Smooth muscle cell of bladder (primary cell): ENCODE measurements at places on chromosomes 7 and 10. TPM values are rescaled to one million over a fixed set of nuclear protein-coding genes. Genes with fewer than 3 reads are reported as not detected.

Gene PLEKHS1
- total RNA-seq, result 0.09 TPM in 1 of 2 replicates, not detected in the other

Gene TAC1
- not detected in 2 replicates for total RNA-seq

Gene ICA1
- total RNA-seq, result under 0.01 TPM in 2 replicates

Gene SGMS1
- 53.8 and 55.6 TPM in 2 replicates for total RNA-seq

Gene NKX1-2
- not detected in 2 replicates for total RNA-seq

Gene AOC1
- total RNA-seq, result 0.14 TPM in 1 of 2 replicates, not detected in the other

Gene PDK4
- total RNA-seq, result 13.1 and 16.2 TPM in 2 replicates

Gene SPDYE1
- not detected in 2 replicates for total RNA-seq

Gene CCDC3
- 0.18 and 1.3 TPM in 2 replicates for total RNA-seq

Gene CCL24
- total RNA-seq, result 0.28 TPM in 1 of 2 replicates, not detected in the other

Gene INMT
- total RNA-seq, result 13.4 and 21.8 TPM in 2 replicates

Gene TEX36
- total RNA-seq, result not detected in 2 replicates

Gene MACC1
- total RNA-seq, result 0.92 and 1.4 TPM in 2 replicates

Gene ZCWPW1
- 1.6 and 2.8 TPM in 2 replicates for total RNA-seq

Gene DCLRE1A
- total RNA-seq, result 3.5 and 4.8 TPM in 2 replicates

Gene BMPER
- total RNA-seq, result 28.0 and 32.6 TPM in 2 replicates

Gene SPDYE2B
- total RNA-seq, result not detected in 2 replicates

Gene ZSCAN21
- 6.5 and 12.2 TPM in 2 replicates for total RNA-seq

Gene NKX2-3
- not detected in 2 replicates for total RNA-seq

Gene SP8
- not detected in 2 replicates for total RNA-seq

Gene PRR15
- 0.28 and 0.83 TPM in 2 replicates for total RNA-seq

Gene PPP1R9A
- total RNA-seq, result 0.14 and 0.18 TPM in 2 replicates

Gene CCDC146
- total RNA-seq, result 1.6 and 3.1 TPM in 2 replicates

Gene ZNF783
- 9.1 and 12.5 TPM in 2 replicates for total RNA-seq

Gene NCF1
- total RNA-seq, result under 0.01 and 0.09 TPM in 2 replicates

Gene ADCYAP1R1
- under 0.01 TPM in 1 of 2 replicates, not detected in the other for total RNA-seq

Gene CCL26
- 4.8 and 6.2 TPM in 2 replicates for total RNA-seq

Gene HTR7
- 0.92 and 2.4 TPM in 2 replicates for total RNA-seq

Gene ASAH2
- 0.74 and 1.00 TPM in 2 replicates for total RNA-seq

Gene TRIM50
- not detected in 2 replicates for total RNA-seq

Gene NDUFB8
- total RNA-seq, result 213 and 262 TPM in 2 replicates

Gene CDH23
- total RNA-seq, result 0.14 and 0.18 TPM in 2 replicates

Gene FUOM
- 6.7 and 15.5 TPM in 2 replicates for total RNA-seq

Gene CALML3
- under 0.01 TPM in 1 of 2 replicates, not detected in the other for total RNA-seq

Gene CC2D2B
- 0.14 and 0.18 TPM in 2 replicates for total RNA-seq

Gene CPA4
- total RNA-seq, result 25.9 and 83.2 TPM in 2 replicates

Gene ENTPD7
- total RNA-seq, result 30.4 and 44.7 TPM in 2 replicates

Gene AGR2
- not detected in 2 replicates for total RNA-seq

Gene TUBB8
- total RNA-seq, result under 0.01 TPM in 1 of 2 replicates, not detected in the other

Gene CDC14C
- total RNA-seq, result not detected in 2 replicates

Gene PCLO
- under 0.01 TPM in 2 replicates for total RNA-seq

Gene RABGEF1
- total RNA-seq, result 32.9 and 39.4 TPM in 2 replicates

Gene ZMYND11
- 49.1 and 61.0 TPM in 2 replicates for total RNA-seq

Gene SH2D4B
- total RNA-seq, result not detected in 2 replicates

Gene PITX3
- 0.14 and 0.18 TPM in 2 replicates for total RNA-seq

Gene OR6V1
- not detected in 2 replicates for total RNA-seq

Gene GIMAP7
- 0.09 TPM in 1 of 2 replicates, not detected in the other for total RNA-seq

Gene CYP17A1
- not detected in 2 replicates for total RNA-seq

Gene KNDC1
- total RNA-seq, result 0.57 and 1.3 TPM in 2 replicates

Gene AKR1D1
- total RNA-seq, result not detected in 2 replicates

Gene CELF2
- total RNA-seq, result 4.0 and 6.5 TPM in 2 replicates

Gene LRMDA
- total RNA-seq, result 1.1 and 1.6 TPM in 2 replicates
